SK-N-SH (cell line): ENCODE measurements at places on chromosomes 11 and 22. TPM values are rescaled to one million over a fixed set of nuclear protein-coding genes. Genes with fewer than 3 reads are reported as not detected.
A peak's percentile ranks its signal among the peaks of the same experiment; 100 is the strongest.

The C1QTNF6 gene
- 47.4 and 47.7 TPM in 2 replicates for polyA plus RNA-seq

DNA sequence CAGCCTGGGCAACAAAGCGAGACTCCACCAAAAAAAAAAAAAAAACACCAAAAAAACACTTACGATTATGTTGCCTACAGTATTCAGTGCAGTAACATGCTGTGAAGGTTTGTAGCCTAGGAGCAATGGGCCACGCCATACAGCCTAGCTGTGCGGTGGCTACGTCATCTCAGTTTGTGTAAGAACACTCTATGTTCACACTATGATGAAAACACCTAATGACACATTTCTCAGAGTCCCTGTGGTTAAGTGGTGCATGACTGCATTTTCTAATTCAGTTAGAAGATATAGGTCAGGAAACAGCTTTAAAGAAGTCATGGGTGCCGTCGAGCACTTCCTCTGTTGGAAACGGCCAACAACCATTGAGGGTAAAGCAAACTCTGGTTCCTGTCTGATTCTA is 75.7 kb upstream of the ANO1 start:
- no peak for DNase-seq

DNA sequence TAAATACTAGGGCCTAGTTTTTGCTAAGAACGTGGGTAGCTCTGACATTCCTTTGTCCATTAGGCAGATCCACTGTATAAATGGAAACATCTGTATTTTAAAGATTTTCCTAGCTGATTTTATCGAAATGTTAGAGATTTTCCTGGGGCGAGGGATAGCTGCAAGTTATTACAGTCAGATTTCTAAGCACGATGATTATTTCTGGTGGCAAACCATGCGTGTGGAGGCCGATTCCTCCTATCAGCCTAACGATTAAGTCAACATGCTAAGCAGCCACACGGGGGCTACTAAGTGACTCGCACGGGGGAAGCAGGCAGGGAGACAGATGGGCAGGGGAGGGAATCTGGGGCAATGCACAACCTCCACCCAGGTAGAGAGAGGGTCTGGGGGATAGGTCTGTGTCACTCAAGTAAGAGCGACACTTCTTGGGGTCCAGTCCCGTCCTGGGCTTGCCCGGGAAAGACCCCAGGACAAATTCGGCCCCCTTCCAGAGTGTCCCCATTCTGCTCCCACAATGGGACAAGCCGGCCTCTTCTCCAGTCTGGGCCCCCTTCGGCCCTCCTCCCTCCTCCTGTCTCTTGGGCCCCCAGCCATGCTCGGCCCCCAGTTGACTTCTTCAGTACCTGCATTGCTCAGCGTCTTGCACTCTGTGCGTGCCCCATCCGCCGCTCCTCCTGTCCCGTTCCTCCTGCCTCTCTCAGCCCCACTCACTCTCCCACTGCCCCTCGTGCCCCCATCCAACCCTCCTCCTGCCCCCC is 571 bp downstream of the C11orf24 start:
- DNase-seq, result peak; percentile 89

- DNase-seq, result no peak
Measured at GRCh38 chr22:22215659-22216449, 28.7 kb upstream of the VPREB1 start.

DNA sequence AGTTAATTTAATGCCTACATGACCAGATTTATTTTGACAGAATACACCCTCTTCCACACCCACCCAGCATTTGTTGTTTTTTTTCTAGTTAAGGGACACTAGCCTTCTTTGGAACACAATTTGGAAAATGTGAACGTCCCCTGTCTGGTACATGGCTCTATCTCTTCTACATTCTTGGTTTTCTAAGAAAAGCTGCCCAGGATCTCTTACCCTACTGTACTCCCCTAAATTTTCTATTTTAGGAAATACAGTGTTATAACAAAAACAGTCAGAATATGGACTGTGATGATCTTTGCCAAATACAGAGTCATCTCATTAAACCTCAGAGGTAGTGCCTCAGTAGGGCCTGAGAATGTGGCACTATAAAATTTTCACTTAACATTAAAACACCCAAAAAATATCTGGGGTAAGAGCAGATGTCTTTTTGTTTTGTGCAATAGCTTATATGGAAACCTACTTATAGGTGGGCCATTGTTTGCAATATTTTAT is 93.1 kb upstream of the SPON1 start:
- DNase-seq, result no peak
